Astrocyte of the hippocampus (primary cell): ENCODE measurements at places on chromosomes 4 and X.

DNA sequence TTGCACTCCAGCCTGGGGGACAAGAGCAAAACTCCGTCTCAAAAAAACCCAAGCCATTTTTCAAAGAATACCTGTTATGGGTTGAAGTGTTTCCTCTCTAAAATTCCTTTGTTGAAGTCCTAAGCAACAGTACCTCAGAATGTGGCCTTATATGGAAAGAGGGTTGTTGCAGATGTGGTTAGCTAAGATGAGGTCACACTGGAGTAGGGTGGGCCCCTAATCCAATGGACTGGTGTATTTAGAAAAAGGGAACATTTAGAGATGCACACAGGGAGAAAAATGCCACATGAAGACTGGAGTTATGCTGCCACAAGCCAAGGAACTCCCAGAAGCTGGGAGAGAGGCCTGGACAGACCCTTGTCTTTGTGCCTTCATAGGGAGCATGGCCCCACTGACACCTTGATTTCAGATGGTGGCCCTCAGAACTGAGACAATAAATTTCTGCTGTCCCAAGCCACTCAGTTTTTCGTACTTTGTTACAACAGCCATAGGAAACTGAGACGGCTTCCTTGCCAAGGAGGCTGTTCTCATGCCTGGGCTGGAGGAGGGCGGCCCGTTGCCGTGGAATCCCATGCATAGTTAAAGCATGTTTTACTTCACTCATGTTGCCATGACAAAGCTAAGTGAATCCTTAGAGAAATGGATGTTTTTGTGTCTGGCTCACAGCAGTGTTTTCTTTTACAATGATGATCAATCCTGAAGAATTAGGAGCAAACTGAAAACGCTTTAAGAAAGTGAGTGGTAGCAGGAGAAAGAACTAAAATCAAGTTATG lies 16.5 kb downstream of the TRAPPC2 start:
- peak; percentile 70 for DNase-seq

DNA sequence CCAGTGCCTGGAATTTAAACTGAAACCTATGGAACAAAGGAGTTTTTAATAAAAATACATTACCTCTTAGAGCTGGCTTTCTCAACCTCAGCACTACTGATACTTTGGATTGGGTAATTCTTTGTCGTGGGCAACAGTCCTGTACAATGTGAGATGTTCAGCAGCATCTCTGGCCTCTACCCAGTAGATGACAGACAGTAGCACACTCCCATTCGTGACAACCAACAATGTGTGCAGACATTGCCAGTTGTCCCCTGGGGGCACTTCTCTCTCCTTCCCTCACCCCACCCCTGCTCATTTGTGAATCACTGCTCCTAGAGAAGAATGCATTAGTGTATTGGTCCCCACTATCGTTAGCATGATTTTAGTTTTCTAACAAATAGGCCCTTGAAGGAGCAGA lies 16.2 kb downstream of the GPAT3 start:
- peak; percentile 34 for DNase-seq

- DNase-seq: no peak
These were observed 42.4 kb downstream of the ATOH1 start for GRCh38 chr4:93870876-93871458.

DNA sequence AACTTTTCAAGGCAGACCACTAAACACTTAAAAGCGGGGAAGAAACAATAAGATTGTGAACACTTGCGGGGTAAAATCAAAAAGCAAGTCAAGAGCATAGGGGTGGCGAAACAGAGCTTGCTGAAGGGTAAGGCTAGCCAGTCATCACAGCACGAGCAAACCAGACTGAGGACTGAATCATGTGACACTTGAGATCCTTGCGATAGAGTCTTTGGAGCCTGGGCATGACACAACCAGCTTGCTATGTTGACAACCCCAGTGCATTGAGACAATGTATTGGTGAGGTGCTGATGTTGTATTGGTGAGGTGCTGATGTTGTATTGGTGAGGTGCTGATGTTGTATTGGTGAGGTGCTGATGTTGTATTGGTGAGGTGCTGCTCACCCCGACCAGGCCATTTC lies 72.3 kb downstream of the SLIT2 start:
- no peak for DNase-seq

- no peak for DNase-seq
These were observed 22.1 kb upstream of the SCOC start for GRCh38 chr4:140351093-140352075.

DNA sequence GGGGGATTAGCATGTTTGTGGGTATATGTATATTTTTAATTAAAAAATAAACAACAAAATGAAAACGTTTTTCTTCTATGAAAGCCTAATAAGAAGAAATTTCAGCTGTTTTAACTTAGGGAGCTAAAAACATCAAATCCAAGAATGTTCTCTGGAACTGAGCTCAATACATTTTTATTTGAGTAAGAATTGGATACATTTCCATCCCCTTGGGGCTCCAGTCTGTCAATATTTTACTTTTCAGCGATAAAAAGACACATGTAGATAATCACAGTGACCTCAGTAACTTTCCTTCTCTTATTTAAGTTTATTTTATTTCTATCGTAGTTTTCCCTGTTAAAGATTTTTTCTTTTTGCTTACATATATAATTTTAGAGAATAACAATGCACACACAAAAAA lies 59.3 kb downstream of the ELOVL6 start:
- no peak for DNase-seq

DNA sequence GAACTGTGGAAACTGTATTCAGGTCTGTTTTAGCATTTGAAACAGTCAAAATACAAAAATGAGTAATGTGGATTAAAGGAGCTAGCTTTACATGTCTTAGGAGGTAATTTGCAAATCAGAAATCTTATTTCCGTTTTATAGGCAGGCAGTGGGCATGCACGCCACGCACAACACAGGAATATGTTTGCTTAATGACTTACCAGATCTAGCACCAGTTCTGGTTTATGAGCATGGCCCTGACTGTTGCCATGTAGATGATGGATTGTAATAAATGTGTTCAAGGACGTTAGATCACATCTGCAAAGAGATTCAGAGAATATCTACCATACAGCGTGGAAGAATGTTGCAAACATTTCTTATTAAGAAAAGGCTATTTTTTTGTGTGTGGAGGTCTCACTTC lies 344.5 kb upstream of the NR3C2 start:
- DNase-seq: no peak

DNA sequence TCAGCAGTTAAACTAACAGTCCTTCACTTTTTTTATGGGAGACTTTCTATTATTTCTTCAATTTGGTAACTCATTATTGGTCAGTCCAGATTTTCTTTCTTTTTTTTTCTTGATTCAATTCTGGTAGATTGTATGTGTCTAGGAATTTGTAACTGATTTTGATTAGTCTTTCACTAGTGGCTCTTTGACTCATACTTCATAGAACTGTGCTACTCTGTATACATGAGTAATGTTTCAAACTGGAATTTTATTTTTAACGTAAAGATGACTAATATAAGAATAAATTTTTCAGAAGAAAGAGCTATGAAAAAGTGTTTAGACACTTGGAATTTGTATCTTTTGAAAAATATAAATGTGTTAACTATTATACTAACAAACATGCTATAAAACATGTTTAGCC lies 813.0 kb downstream of the TRAM1L1 start:
- no peak for DNase-seq

DNA sequence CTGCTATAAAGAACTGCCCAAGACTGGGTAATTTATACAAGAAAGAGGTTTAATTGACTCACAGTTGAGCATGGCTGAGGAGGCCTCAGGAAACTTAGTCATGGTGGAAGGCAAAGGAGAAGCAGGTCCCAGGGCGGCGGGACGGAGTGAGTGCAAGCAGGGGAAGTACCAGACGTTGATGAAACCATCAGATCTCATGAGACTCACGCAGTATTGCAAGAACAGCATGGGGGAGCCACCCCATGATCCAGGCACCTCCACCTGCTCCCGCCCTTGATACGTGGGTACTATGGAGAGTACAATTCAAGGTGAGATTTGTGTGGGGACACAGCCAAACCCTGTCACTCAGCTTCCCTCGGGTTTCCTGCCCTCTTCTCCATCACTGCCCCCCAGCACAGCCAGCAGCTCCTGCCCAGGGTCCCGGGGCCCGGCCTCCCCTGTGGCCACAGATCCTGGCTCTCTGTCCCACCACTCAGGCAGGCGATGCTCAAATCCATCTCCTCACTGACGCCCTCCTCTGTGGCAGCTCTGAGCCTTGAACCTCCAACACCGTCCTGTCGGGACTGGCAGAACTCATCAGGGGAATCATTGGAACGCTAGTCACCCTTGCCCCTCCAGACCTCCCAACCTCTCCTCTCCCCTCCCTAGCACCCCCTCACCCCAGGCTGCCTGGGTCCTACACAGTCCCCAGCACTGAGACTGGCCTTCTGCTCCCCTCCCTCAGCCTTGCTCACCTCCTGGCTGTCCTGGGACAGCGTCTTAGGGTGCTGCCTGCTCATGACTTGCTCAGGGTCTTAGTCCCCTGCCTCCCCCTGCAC lies 37.6 kb downstream of the FGFRL1 start:
- no peak for DNase-seq

- DNase-seq: no peak
These were observed 6.3 kb upstream of the ADD1 start for GRCh38 chr4:2837110-2837903.

DNA sequence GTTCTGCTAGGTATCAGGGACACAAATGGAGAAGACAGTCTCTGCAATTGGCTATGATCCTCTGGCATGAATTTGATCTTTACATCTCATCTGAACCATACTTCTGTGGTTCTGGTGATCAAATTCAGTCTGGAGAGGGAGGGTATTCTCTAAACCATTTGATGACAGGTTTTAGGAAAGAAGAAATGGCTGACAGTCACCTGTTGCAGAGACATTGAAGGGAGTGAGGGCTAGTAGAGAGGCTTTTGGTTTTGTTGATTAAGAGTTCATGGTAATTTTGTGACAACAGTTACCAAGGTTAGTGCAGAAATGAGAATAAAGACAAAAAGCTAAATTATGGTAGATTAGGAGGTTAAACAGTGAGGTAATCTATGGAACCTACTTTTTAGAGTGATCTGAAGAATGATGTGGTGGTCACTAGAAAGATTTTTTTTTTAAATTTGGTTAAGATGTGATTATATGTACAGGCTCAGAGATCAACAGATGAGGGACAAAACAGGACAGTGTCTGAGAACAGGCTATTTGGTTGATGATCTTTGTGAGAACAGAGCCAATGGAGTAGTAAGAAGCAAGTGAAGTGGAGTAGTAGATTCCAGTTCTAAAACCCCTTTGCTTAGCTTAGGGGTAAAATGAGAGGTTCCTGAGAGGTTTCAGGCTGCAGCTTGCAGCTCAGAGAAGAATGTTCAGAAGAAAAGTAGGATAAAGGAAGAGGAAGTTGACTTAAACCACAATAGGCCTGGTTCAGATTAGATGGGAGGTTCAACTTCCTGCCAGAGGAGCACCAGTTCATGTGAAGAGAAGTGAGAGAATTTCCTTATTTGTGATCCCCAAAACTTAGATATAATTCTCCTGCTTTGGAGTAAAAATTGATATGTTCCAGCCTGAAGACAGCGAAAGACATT lies 34.7 kb downstream of the VSIG4 start:
- no peak for DNase-seq

- no peak for DNase-seq
These were observed 53.4 kb downstream of the PSAPL1 start for GRCh38 chr4:7381221-7381889.

GRCh38 chr4:91256751-91257150 lies 1047.0 kb upstream of the GRID2 start:
- no peak for DNase-seq

DNA sequence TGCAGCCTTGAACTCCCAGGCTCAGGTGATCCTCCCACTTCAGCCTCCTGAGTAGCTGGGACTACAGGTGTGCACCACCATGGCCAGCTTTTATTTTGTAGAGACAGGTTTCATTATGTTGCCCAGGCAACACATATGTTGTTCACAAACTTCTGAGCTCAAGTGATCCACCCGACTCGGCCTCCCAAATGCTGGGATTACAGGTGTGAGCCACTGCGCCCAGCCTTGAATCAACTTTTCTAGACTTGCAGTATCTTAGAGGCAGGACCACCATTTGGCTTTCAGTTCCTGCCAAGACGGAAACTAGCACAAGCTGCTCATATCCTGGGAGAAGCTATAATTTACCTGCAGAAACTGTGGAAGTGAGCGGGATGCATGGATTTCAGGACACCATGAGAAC lies 19.9 kb downstream of the NAT8L start:
- DNase-seq: no peak

- no peak for DNase-seq
These were observed at the start of gene ARSH for GRCh38 chrX:3006495-3006894. Gene ARSH (plus strand): TSS chrX:3006546. CDS start chrX:3006613, 67 bp downstream.

DNA sequence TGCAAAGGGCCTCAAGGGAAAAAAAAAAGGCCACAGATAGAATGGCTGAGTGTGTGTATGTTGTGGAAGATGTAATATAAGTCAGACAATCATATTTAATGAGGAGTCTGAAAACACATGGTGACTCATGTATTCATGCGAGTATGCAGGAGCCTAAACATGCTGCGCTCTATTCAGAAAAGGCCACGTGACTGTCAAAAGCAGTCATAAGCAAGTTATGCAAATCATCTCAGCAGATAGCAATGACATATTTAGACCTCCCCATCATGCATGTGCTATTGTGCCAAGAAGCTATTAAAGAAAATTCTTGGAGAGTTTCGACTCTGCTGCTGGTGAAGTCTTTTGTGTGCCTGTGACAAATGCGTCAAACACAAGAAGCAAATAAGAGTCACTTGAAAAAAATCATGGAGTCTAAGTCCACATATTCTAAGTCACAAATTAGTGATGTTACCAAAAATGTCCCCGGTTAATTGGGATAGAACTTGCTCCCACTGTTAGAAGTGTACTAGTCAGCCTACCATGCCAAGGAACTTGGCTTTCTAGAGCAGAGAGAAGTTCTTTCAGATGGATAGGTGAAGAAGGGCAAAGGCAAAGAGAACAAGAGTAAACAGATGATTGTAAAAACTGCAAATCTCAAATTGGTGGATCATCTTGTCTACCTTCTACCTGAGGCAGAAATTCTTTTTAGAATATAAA lies 5.0 kb downstream of the LNX1 start:
- peak; percentile 58 for DNase-seq

DNA sequence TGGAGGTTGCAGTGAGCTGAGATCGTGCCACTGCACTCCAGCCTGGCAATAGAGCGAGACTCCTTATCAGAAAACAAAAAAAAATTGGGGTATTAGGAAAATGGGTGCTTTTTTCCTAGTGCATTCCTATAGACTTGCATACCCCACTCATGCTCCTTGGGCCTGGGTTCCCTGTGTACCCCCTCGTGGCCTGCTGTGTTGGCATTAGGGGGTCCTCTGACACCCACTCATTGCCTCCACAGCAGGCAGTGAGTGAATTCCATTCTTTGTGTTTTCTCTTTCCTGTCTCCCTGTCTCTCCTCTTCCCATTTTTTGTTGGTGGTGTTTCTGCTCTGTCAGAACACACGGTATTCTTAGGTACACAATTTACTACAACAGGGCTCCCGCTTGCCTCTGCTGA lies 42.8 kb downstream of the TNIP2 start:
- no peak for DNase-seq

- DNase-seq: no peak
These were observed 685 bp upstream of the NDNF start for GRCh38 chr4:121073004-121073435.

GRCh38 chrX:44343412-44344141 lies at the start of gene EFHC2:
Gene EFHC2 (minus strand): TSS chrX:44343672. CDS start chrX:44343588, 84 bp downstream.
- peak; percentile 51 for DNase-seq

- DNase-seq: no peak
These were observed 2.3 kb downstream of the IKBKG start for GRCh38 chrX:154549766-154550165.

GRCh38 chr4:81355136-81355535 lies 116.6 kb downstream of the RASGEF1B start:
- no peak for DNase-seq

- DNase-seq: peak; percentile 69
These were observed 81.0 kb downstream of the ADGRA3 start for GRCh38 chr4:22434895-22435294.
